ENCODE measurements at places on chromosomes 11 and 22. TPM values are rescaled to one million over a fixed set of nuclear protein-coding genes. Genes with fewer than 3 reads are reported as not detected.
A peak's percentile ranks its signal among the peaks of the same experiment; 100 is the strongest.

DNA sequence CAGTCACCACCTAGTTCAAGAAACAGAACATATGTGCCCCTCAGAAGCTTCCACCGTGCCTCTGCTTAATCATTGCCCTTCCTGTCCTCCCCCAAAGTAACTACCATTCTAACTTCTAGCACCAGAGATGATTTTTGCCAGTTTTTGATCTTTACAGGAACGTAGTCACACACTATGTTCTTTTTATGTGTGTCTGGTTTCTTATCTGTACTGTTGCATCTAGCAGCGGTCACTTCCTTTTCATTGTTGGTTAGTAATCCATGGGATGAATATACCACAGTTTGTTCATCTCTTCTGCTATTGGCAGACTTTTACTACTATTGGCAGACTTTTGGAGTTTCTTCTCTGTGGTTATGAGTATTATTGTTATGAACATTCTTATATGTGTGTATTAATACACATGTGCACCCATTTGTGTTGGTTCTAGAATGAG is 34.6 kb downstream of the SPECC1L start:
- DNase-seq: no peak

- peak; percentile 20 for DNase-seq
Measured at GRCh38 chr11:1387961-1388762, 1.6 kb upstream of the BRSK2 start.

DNA sequence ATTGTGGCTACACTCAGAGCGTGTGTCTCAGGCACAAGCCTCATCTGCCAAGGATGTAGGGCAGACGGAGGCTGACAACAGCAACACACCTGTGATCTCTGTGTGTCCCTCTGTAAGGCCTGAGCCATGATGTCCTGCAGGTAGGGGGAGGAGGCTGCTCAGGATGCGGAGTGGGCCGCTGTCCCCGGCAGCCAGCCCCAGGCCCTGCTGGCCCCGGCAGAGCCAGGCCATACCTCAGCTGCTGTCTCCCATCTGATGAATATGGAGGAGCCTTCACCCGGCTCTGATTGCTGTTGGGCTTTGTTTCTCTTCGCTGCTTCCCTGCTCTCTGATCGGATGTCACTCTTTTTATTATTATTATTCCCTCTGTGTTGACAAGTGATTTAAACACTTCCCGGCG is 83.6 kb upstream of the NCAM1 start:
- no peak for DNase-seq

GRCh38 chr22:43293655-43294392 is 49.3 kb downstream of the SCUBE1 start:
- peak; percentile 71 for DNase-seq

The OR5A1 gene
- not detected for total RNA-seq

DNA sequence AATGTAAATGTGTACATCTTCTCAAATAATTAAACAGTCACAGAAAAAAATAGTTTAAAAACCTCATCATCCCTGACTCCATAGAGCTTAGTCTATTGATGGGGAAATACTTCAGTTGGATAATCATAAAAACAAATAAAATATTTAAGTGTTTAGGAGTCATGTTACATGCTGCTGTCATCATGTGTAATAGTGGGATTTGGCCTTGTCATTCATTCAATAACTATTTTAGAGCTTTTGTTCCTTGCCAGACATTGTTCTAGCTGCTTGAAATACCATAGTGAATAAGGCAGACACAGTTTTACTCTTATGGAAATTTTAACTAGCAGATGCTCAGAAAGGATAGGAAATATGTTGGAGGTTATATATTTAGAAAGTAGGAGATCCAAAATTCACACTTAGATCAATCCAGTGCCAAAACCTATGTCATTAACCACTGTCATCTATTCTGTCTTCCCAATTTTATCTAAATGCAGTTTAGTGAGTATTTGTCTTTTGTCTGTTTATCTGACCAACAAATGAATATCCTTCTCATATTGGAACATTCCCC is 324.7 kb downstream of the CASP12 start:
- DNase-seq: no peak

The SMIM35 gene
- not detected for total RNA-seq

DNA sequence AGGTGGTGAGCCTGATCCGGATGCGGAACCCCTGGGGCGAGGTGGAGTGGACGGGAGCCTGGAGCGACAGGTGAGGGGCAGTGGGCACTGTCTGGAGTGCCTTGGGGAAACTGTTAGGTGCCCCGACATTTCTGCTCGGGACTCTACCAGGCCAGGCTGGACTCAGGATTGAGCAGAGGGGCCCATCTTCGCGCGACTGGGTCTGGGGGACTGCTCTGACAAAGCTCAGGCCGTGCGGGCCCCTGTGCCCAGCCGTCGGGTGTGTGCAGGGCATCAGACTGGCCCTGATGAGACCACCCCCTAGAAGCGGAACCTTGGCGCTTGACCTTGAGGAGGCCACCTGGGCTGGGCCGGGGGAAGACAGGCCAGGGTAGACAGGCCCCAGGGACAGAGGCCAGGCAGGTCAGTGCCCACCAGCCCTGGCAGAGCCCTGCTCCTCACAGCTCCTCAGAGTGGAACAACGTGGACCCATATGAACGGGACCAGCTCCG is 6.3 kb downstream of the CAPN1 start:
- DNase-seq: no peak

The FREY1 gene
- total RNA-seq: not detected

GRCh38 chr11:63243533-63243932 is at the start of gene SLC22A25:
TSS of gene SLC22A25 (minus strand) at chr11:63243599. CDS start at chr11:63229652, 13,947 bp downstream.
- DNase-seq: peak; percentile 64

The GNG3 gene
- total RNA-seq: not detected

DNA sequence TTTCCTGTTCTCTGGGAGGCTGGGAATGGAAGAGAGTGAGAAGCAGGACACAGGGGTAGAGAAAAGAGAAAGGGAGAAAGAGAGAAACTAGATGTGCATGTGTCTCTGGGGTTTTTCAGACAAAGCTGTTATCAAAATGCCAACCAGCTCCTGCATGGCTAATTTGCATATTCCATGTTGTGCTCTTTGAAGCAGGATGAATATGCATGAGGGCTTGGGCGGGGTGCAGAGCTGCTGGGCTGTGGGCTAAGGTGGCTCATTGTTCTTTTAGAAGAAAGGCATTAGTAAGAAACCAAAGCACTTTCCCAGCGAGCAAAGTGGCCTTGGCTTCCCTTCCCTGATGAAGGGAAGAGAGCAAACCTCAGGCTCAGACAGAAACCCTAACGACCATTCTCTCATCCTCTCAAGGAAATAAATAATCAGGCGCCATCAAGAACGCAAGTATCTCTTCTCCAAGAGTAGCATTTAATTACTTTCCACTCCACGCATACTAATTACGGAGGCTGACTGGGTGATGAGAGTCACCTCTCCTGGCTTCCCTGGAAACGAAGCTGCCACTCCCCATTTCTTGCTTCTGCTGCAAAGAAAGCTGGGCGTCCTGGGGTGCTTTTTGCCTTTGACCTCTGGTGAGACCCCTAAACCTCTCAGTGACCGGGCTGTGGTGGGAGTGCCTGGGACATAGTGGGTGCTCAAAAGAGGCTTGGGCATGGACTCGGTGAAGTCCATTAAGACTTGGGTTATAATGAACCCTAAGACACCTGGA is 54.2 kb downstream of the FEZ1 start:
- DNase-seq: no peak

- DNase-seq: peak; percentile 86
Measured at GRCh38 chr11:6200975-6201374, 2.0 kb downstream of the OR52W1 start.

The OR52N4 gene
- total RNA-seq: not detected

DNA sequence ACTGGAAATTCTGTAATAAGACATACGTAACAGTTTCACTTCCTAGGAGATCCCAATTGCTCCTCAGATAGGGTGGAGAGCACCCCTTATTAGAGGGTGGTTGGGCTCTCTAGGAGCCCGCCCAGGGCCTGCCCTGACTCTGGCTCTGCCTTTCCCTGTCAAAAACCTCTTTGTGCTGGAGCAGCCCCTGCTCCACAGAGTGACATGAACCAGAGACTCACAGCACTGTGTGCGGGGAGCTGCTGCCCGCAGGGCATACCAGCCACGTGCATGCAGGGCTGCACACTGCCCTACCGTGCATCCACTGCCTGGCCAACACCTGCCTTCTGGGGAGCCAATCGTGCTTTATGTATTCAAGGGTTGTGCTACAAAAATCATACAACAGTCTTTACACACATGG is 24.3 kb downstream of the KCNQ1OT1 start:
- no peak for DNase-seq

DNA sequence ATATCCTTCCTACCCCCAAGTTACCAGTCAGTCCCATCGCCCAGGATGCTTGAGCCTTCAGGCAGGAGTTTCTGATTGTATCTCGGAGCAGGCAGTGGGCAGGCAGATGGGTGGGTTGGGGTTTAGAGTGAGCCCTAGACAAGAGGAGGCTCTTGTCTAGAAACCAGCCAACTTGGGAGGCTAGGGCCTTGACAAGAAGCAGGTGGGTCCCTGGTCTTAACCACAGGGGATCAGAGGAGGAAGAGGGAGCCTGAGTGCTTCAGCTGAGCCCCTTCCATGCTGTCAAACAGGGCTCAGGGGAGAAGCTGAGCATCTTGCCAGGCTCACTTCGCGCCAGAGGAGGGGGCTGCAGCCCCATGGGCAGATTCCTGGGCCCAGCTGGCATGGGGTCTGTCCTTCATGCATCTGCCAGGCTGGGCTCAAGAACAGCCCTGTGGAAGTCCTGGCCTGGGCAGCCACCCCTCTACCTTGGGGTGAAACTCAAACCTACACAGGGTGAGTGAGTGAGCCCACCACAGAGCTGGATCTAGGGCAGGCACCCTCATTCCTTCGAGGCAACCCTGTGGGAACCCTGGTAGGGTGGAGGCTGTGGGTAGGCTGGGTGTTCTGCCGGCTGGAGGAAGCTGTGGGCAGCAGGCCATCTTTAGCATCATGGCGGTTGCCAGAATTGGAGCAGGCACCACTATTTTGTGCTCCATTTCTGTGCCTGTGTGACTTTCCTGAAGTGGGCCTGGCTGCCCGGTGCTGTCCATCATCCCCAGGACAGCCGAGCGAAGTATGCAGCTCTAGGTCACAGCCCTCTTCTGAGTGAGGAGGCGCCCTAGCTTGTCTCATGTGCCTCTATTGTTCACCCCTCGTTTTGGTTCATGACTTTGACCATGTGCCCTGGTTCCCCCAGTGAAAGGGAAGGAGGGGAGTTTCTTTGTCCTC is 108.1 kb downstream of the MORC2 start:
- DNase-seq: no peak

DNA sequence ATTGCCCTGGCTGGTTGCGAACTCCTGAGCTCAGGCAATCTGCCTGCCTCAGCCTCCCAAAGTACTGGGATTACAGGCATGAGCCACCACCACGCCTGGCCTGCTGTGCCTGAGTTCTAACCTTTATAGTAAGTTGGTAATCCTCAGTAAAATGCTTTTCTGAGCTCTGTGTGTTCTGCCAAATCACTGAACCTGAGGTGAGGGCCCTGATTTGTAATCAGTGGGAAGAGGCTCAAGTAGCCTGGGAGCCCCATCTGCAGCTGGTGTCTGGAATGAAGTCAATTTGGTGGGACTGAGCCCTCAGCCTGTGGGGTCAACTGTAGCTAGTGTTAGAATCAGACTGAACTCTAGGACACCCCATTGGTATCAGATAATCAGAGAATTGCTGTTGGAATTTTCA is 72.6 kb upstream of the PARVG start:
- DNase-seq: peak; percentile 9

The NUP98 gene
- total RNA-seq: 40.4 TPM

The IL10RA gene
- 7.2 TPM for total RNA-seq

- no peak for DNase-seq
Measured at GRCh38 chr22:35484651-35485556, 55.7 kb upstream of the RASD2 start.

The RGL4 gene
- not detected for total RNA-seq

- DNase-seq: no peak
Measured at GRCh38 chr11:19393941-19394340, 153.2 kb upstream of the E2F8 start.

- DNase-seq: no peak
Measured at GRCh38 chr11:133318221-133318620, 214.1 kb downstream of the OPCML start.

The KRTAP5-11 gene
- total RNA-seq: not detected

DNA sequence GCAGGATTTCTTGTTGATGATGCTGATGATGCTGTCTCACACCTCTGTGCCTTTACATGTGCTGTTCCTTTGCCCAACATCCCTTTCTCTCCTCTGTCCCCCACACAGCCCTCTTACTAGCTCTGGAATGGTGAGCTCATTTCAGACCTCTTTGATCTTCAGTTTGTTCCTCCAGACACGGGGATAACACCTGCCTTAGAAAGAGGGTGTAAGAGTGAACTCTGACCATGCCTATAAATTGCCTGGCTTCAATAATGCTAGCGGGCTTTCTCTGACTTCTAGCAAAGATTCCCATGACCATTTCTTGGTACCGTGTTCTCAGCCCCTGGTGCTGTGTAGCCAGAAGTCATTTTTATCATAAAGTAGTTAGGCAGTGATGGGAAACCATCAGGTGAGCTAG is 55.9 kb upstream of the DRD2 start:
- DNase-seq: no peak

The DCDC1 gene
- 0.19 TPM for total RNA-seq

DNA sequence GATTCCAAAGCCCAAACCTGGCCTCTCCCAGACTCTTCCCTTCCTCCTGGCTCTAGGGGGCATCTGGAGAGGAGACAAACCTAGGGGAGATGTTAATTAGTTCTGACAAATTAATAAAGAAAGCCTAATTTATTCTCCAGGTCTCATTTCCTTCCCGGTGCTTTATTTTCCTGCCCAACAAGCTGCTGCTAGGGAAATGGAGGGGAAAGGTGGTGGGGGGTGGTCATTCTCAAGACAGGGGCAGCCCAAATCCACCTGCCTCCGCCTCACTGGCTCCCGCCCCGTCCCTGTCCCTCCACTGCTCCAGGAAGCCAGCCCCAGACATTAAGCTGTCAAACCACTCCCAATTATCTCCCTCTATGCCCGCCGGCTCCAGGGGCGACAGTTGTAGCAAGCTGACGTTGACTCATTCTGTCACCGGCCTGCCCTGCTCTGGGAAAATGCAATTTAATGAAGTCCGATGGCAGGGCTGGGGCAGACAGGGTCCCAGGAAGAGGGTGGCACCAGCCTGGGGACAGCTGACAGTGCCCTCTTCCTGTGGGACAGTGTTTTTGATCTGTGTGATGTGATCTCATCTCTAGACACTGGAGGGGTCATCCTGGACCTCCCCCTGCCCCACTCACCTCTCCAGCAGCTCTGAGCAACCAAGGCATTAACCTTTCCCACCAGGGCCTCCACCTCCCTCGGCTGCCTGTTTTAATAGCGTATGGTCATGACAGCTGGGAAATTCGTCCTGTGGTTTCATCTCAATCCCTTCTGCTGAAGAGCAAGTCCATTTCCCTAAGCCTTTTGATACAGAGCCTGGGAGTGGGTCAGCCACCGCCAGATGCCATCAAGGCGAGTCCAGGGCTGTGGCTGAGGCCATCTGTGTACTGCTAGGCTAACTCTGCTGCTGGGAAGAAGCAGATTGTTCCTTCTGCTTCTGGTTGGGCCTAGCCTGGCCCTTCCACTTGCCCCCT is 27.1 kb downstream of the NECTIN1 start:
- DNase-seq: peak; percentile 42

GRCh38 chr11:96232132-96232531 is 110.9 kb downstream of the MAML2 start:
- no peak for DNase-seq

The NLRP6 gene
- total RNA-seq: 0.14 TPM
